ENCODE measurements at places on chromosomes 7 and 10.

DNA sequence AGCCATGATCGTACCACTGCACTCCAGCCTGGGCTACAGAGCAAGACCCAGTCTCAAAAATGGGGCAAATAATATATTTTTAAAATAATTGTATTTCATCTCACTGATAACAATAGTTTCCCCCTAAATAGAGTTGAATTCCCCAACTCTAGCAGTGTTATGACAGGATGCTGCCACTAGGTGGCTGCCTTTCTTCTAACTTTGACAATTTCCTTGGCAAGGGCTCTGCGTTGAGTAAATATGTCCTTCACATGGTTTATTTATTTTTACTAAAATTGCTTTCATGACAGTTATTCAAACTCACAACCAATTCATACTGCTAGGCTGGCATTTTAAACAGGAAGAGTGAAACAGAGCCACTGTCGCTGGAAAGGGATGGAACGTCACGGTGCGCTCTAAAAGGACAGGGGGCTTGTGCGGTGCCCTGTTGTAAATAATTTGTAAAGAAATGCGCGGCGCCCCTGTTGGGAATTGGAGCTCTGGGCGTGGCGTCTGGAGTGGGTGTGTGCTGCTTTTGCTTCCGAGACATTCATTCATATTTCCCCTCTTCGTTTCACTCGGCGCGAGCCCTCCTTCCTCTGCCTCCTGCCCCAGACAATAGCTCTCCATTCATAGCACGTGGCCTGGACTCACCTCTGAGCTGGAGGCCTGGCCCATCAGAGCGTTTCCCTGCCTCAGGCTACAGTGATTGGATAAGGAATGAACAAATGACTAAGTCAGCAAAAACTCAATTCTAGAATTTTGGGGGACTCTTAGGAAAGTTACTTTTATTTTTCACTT is 20.5 kb upstream of the PITRM1 start:
- peak; percentile 26 for DNase-seq

DNA sequence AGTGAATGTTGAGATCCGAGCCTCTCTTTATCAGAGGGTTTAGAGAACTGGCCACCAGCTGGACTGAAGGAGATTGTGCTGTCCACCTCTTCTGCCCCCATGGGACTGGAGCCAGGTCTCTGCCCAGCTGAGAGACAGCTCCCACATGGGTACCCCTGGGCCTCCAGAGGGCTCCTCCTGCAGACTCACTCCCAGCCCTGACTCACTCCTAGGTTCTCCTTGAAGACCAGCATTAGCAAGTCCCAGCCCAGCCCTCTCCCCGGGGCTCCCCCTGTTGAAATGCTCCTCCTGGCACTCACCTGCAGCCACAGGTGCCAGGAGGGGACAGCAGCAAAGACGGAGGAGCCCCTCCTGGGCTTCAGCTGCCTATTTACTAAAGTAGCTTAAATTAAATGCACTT is 126.9 kb downstream of the CXCL12 start:
- DNase-seq: no peak

DNA sequence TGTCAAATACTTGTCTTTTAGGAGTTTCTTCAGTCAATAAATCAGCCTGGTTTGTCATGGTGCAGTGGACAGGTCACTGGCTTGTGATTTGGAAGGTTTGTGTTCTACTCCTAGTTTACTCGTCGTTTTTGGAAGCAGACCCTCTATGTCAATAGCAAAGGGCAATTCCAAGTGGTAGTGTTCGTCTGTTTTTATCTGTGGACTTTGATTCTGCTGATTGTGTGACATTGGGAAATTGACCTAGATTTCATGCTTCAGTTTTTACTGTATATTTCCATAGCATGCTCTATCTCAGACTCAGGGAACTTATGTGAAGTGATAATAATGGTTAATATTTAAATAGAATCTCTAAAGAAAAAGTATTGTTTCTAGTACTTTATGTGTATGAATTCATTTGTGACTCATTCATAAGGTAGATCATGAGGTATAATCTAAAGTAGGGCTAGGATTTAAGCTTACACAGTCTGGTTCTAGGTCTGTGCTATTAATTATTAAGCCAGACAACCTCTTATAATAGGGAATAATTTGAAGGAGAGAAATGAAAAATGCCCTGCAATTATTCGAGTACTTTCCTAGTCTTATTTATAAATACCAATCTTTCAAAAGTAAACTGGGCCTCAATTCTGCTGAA is 198.1 kb downstream of the REEP3 start:
- DNase-seq: no peak

- no peak for DNase-seq
These were observed 48.2 kb upstream of the TMEM72 start for GRCh38 chr10:44862924-44863323.

GRCh38 chr10:70232859-70233108 is 445 bp downstream of the PPA1 start:
- DNase-seq: no peak

DNA sequence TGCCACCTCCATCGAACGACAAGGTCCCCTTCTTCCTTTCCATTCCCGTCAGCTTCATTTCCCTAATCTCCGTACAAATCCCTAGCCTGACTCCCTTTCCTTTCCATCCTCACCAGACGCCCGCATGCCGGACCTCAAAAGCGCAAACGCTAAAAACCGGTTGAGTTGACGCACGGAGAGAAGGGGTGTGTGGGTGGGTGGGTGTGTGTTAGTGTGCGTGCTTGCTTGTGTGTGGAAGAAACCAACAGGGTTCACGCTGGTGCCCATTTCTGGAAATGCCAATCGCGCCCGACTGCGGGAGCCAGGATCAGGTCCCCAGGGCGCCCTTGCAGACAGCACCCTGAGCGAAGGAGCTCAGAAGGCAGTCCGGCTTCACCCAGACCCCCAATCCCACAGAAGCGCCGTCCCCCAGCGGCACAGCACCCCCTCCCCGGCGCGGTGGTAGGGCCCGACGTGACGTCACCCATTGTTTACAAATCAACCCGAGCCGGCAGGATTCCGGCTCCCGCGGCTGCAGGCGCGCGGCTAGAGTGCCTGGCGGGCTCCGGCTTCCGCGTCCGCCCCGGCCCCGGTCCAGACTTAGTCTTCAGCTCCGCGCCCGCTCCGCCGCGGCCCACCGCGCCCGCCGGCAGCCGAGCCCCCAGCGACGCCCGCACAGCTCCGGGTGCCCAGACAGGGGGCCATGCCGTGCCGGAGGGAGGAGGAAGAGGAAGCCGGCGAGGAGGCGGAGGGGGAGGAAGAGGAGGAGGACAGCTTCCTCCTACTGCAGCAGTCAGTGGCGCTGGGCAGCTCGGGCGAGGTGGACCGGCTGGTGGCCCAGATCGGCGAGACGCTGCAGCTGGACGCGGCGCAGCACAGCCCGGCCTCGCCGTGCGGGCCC is at the start of gene FRAT1:
FRAT1 (plus strand) TSS at position 500 of the 880 bp plus-strand sequence; CDS start at position 683, 183 bp downstream.
- DNase-seq: peak; percentile 88

GRCh38 chr10:47277352-47278151 is 22.4 kb upstream of the GDF10 start:
- DNase-seq: peak; percentile 23

DNA sequence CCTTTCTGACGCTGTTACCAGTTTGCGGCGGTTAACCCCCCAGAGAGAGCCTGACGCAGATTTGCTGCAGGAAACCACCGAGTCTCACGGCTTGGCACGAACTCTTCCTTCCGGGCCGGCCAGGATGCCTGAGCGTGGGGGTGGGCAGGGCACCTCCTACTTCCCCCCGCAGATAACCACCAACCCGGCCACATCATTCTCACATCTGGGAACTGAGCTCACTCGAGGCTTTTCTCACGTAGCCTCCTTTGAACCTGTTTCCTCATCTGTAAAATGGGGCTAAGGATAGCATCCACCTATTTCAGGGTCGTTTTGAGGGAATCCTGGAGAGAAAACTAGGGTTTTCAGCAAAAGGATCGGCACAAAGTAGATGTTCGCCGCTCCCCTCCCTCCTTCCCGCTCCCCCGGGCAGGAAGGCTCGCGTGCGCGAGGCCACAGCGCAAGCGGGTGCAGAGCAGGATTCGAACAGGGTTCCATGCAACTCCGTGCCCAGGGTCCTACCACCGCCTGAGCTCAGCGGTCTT is 23.6 kb downstream of the DDIT4 start:
- DNase-seq: peak; percentile 97

DNA sequence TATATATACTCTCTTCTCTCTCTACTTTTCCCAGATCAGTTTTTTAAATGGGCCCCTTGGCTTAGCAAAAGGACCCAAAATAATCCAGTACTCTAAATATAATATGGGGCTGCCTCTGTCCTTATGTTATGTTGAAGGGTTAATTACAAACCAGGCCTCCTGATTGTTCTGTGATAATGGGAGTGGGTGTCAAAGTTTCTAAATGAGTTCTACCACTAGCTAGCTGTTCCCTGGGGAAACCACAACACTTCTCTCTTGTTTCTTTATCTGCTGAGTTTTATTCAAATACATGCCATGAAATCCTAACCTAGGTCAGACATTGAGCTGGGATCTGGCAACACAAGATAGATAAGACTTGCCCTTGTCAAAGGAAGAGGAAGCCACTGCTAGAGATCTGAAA is 3.8 kb downstream of the HTR5A start:
- no peak for DNase-seq

GRCh38 chr10:105967256-105967655 is 1197.2 kb downstream of the SORCS1 start:
- no peak for DNase-seq

GRCh38 chr10:97612386-97612785 is 20.9 kb downstream of the MORN4 start:
- DNase-seq: no peak

- DNase-seq: no peak
These were observed 86.6 kb upstream of the MACROH2A2 start for GRCh38 chr10:69965919-69966662.

DNA sequence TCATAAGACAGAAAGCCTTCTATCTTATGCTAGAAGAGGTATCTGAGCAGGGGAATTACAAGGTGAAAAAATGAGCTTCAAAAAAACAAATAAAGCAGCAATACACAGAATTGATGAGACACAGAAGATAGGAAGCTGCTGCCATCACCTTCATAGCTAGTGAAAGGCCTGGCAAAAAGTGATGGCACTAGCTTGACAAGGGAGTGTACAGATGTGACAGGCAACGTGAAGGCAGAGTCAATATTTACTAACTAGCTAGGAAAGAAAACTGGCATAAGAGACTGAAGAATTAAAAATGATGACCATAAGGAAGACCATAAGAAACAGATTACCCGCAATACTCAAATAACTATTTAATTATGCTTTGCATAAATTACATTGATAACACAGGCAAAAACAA is 9.4 kb downstream of the GPR22 start:
- DNase-seq: no peak

- DNase-seq: no peak
These were observed 29.5 kb downstream of the NAMPT start for GRCh38 chr7:106255246-106255645.

DNA sequence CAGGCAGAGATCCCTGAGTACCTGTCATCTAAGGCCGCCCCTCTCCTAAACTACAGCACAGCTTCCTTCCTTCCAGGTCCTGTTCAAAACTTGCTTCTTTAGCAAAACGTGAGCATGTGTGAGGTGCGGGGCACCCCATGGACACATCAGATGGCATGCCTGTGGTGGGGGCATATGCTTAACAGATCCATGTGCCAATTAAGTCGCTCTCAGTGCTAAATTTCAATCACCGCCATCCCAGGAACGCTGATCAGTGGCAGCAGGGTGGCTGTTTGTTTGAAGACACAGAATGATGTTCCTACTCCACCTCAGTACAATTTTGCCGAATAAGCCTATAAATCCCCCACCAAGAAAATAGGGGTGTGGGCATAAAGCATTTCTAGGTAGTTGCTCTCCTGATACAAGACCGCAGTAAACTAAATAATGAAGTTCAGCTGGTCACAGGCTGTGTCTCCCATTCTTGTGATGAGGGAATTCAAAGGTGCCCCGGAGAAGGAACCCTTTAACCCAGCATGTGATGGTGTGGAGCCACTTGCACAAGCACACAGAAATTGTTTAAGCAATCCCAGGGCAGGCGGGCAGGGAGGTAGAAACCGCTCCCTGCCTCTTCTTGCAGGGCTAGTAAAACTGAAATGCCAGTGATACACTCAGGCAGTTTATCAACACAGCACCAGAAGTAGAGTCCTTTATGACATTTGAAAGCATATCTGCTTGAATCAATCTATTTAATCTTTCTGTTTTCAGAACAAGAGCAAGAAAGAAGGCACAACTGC is 205.7 kb downstream of the SORCS1 start:
- DNase-seq: no peak

- DNase-seq: no peak
These were observed 847 bp upstream of the SCIN start for GRCh38 chr7:12569673-12570072.

DNA sequence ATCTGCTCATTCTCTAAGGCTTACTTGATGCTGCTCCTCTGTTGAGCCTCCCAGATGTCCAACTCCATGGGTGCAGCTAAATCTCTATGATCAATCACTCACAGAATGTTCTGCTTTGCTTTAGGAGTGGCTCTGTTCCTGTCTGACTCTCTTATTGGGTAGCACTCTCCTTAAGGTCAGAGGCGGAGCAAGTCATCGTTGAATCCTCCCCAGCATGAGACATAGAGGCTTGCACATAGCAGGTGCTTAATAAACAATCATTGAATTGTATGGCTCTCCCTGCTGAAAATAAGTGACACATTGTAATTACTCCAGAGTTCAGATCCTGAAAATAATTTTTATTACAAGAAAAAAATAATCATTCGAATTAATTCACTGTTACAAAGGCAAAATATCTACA is 69.7 kb downstream of the NPS start:
- no peak for DNase-seq

GRCh38 chr10:5068274-5068984 is 25.8 kb upstream of the AKR1C3 start:
- DNase-seq: no peak

DNA sequence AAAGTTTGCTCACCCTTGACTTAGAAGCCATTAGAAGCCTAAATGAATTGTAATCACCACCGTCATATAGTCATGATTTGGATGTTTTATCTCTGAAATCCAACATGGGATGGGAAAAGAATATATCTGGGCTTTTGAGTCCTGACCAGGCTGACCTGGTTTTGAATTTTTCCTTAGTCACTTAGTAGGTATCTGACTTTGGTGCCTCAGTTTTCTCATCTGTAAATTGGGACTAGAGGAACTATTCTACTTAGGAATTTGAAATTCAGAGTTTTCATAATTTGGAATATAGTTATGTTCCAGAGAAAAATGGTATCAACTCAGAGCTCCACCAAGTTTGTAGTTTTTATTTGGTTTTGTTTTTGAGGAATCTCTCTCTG is 40.9 kb downstream of the SHOC2 start:
- no peak for DNase-seq

DNA sequence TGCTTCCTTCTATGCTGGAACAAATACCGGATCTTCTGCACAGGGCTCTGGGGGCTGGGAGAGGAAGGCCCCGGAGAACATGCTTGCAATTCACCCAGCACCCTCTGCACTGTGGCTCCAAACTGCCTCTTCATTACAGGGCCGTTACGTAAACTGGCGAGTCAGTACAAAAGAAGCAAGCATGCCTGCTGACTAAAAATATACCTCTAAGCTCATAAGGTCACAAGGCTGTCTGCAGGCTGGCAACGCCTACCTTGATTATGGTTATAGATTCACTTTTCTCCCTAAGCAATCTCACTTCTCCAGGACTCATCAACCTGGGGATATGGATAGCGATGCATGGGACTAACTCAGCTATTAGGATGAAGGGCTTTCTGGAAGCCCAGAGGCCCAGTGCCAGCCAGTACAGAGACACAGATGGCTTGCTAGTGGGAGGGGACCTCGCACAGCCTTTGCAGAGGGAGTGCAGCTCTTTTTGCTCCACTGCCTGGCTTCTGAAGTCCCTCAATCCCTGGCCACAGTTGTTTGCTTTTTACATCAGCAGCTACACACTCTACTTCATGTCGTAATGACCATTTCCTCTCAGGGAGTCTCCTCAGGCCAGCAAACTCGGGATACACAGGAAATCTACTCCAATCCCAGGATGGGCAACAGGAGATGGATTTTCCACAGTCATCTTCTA is 96.1 kb downstream of the SH3PXD2A start:
- peak; percentile 56 for DNase-seq

- DNase-seq: no peak
These were observed 75.9 kb upstream of the PCBD1 start for GRCh38 chr10:70964245-70964644.

Data from T-helper 2 cell treated with Interferon-gamma antibody and Interleukin-4, amounts not matched to agents 5 μg/mL and 100 μg/mL, for 36 hours (primary cell).